ENCODE measurements at places on chromosomes 3 and 15.

- no peak for DNase-seq
These were observed 138.6 kb downstream of the LSAMP start for GRCh38 chr3:116306720-116307119.

GRCh38 chr3:22691856-22692628 is 511.1 kb upstream of the UBE2E2 start:
- DNase-seq, result no peak

DNA sequence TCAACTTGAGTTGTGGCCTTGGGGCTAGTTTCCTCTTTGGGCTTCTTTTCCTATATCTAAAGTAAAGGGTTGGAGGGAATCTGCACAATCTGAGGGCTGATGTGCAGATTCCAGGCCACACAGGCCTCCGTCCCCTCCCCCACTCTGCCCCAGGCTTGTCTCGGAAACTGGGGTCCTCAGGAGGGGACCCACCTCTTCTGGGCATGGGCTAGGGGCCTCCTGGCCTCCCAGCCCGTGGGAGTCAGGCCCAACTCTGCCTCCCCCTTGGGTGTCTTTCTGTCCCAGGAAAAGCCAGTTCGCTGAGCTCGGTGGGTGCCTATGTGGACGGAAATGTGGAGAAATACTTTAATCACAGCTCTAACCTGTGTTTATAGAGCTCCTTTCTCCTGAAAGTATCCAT is 4.8 kb downstream of the SMAD6 start:
- no peak for DNase-seq

DNA sequence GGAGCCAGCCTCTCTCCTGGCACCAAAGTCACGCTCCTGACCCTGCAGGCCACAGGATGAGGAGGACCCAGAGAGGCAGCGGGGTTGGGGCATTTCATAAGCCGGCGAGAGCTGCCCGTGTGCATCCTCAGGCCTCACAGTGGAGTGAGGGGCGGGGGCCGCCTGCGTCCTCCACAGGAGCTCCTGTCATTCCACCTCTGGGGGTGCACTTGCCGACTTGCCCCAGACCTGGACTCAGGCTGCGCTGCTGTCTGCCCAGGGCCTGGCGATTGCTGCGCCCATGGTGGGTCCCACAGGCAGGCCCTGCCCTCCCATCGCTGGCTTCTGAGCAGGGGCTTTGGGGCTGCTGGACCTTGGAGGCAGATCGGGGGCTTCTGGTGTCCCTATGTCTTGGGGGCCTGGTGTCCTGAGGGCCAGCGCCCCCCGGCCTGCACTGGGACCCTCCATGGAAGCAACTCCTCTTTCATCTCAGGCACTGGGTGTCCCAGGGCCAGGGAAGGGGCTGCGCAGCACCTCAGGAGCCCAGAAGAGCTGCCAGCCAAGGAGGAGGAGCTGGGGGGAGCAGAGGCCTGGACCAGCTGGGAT is 184.0 kb downstream of the GOLGA6L6 start:
- DNase-seq, result no peak

DNA sequence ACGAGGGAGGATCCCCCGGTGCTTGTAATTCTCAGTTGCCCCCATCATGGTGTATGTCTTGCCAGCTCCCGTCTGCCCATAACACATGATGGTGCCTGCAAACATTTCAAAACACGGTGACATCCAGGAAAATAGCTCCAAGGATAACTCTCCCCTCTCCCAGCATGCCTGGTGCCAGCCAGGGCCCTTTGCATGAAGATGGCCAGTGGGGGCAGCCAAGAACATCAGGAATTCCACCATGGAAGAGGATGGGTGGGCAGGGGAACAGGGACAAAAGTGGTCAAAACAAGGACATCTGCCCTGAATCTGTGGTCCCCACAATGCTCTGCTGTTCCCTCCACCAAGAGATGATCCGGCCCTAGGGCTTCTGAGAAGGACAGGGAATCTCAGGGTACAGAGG is 9.0 kb downstream of the KIF9 start:
- no peak for DNase-seq

DNA sequence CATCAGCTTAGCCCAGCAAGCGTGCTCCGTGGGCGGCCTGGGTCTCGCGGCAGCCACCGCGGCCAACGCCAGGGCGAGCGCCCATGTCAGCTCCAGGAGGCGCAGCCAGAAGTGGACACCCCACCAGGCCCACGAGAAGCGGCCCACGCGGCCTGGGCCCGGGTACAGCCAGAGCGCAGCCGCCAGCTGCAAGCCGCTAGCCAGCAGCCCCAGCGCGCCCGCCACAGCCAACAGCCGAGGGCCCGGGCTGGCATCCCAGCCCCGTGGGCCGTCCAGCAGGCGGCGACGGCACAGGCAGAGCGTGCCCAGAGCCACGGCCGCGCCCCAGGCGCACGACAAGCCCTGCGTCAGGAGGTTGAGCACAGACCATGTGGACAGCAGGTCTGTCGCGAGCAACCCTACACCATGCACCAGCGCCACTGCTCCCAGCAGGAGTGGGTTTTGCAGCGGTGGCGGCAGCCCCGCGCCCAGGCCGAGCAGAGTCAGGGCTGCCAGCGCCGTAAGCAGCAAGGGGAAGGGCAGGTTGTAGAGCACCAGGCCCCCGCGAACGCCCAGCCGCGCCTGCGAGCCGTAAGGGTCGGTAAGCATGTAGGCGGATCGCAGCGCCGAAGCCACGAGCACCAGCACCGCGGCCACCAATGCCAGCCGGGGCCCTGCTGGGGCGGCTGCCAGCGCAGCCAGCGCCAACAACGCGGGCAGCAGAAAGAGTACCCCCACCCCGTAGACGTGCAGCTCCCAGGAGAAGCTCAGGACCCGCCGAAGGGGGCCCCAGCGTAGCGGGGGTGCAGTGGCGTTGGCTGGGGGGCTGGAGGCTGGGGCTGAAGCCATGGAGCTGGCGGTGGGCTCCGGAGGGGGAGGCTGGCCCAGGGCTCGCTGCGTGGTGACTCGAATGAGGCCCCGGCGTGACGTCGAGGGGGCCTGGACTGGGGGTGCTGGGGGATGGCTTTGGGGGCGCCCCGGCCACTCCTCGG is 4.9 kb downstream of the PRRT3 start:
- no peak for DNase-seq

Data from activated T-cell treated with anti-CD3 and anti-CD28 coated beads for 48 hours (primary cell).